ENCODE measurements at places on chromosomes 7 and 10. TPM values are rescaled to one million over a fixed set of nuclear protein-coding genes. Genes with fewer than 3 reads are reported as not detected.

ZCWPW1 gene
- total RNA-seq = 1.3 TPM

HECW1 gene
- 4.9 TPM for total RNA-seq

AKR1C8 gene
- not detected for total RNA-seq

JAKMIP3 gene
- total RNA-seq = 0.17 TPM

TFR2 gene
- not detected for total RNA-seq

SORCS3 gene
- total RNA-seq = not detected
